Fibroblast of upper back skin (primary cell): ENCODE measurements at places on chromosomes 11 and 22.
A peak's percentile ranks its signal among the peaks of the same experiment; 100 is the strongest.

- no peak for DNase-seq
Observed at GRCh38 chr11:9142732-9143131, 51.3 kb upstream of the SCUBE2 start.

- no peak for DNase-seq
Observed at GRCh38 chr11:8531312-8531711, 62.7 kb downstream of the STK33 start.

- no peak for DNase-seq
Observed at GRCh38 chr11:61609980-61610366, 29.1 kb upstream of the SYT7 start.

DNA sequence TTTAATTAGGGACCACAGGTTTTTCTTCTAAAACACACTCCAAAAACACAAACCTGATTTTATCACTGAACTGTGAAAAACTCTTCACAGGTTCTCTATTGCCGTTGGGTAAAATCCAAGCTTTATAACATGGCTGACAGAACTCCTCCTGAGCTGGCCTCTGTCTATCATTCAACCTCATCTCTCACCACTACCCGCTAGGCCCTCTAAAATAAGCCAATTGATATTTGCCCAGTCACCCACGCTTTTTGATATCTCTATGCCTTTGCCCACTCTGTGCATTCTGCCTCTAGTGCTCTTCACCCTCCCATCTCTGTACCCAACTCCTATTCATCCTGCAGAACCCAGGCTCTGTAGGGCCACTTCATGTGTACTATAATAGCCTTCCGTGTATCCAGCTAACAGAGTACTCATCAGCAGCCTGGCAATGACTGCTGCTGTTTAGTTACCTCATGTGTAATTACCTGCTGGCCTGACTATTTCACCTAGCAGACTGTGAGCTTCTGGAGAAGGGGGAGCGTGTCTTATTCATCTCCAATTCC lies 1.1 kb upstream of the CNGA4 start:
- no peak for DNase-seq

DNA sequence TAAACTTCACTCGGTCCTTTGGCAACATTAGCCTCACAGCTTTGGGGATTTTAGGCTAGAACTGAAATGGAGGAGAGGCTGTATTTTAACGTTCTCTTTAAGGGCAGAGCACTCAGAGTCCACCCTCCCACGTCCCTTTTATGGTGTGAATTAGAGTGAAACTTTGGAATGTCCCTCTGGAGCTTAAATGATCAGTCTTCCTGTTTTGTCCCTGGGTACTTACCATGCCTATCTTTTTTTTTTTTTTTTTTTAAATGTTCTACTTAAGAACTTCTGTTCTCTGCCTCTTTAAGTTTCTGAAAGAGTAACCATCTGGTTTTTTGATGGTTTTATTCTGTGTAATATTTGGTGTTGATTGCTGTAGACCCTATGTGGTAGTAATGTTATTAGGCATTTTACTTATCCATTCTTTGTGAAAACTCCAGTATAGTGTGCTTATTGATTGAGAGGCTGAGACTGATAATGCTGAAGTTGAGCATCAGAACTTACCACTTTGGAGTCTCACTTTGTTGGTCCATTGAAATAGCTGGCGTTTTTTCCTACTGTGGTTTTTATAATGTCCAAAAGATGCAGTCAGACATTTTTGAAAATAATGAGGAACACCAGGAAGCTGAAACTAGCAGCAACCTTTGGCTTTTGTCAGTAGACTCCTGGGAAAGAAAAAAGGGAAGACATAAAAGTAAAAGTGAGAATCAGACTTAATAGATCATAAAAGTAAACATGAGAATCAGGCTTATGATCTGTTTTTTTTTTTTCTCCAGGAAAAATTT lies 11.6 kb downstream of the UVRAG start:
- DNase-seq, result peak; percentile 19

- no peak for DNase-seq
Observed at GRCh38 chr11:8038393-8038792, 42.6 kb upstream of the TUB start.

DNA sequence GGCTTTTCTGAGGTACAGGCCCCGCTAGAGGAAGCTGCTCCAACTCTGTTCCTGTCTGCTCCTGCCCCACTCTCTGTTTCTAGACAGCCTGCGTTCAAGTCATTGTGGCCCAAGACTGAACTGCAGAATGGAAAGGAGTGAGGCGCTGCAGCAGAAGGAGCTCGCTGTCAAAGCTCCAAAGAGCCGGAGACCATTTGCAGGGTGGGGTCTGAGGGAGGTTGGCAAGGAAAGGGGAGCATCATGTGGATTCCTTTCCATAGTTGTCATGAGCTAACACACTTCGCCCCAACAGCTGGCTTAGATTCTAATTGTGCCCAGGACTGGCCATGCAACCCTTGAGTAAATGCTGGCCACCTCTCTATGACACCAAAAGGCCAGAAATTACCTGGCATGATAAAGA lies 18.8 kb downstream of the APOL4 start:
- DNase-seq, result no peak

DNA sequence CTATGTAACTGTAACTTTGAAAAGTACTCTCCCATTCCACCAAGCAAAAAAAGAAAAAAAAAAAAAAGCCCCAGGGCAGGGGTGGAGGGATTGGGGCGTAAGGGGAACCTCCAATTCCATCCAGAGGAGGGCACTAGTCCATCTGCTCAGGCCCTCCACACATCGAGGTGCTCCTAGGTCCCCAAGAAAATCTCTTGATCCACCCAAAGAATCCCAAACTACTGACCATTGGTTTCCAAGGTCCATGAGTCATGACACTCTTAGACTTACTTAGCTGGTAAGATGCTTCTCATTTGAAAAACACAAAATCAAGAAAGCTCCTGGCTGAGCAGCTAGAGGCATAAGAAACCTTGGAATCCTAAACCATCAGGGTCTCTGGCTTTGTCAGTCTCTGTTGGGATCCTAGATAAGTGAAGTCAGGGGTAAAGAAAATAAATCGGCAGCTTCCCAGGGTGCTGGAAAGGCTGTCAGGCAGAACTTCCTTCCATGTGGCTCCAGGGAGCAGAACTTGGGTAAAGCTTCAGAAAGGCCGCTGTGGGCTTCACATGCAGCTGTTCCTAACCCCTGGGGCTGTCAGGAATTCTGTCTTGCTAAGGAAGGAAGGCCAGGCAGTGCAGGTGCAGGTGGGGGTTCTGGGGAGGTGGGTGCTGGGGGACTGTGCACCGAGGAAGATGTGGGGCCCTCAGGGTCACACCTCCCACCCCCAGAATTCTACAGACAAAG lies 49.4 kb upstream of the ADA2 start:
- no peak for DNase-seq

- DNase-seq, result no peak
Observed at GRCh38 chr11:129910360-129910759, 15.0 kb upstream of the NFRKB start.

DNA sequence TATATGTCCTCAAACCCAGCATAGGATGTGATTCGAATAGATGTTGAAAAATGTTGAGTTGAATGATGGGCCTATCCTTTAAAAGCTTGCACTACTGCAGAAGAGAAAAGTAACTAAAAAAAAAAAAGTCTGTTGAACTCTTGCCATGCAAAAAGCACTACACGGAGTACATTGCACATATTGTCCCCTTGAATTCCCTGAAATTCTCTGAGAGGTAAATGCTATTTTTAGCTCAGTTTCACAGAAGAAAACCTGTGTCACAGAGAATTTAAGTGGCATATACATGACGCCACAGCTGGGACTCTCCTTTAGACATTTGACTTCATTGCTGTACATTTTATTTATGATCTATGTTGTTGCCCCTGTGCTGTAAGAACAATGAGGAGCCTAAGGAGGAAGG lies 583.8 kb downstream of the SOX6 start:
- DNase-seq, result no peak

DNA sequence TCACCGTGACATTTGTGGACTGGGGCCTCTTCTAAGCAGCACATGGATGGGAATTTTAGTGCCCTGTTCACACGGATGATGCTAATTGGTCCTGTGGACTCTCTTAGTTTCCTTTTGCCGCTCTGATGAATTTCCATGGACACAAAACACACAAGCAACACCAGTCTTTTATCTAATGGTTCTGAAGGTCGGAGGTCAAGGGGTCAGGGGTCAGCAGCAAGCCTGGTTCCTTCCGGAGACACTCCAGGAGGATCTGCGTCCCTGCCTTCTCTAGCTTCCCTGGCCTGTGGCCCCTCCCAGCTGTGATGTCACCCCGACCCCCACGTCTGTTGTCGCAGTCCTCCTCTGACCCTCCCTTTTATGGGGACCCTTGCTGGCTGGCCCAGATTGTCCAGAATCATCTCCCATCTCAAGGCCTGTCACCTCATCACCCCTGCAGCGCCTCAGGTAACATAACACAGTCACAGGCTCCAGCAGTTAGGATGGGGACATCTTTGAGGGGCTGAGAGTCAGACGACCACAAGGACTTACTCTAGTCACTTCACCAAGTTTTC lies 6.8 kb downstream of the NADSYN1 start:
- no peak for DNase-seq

DNA sequence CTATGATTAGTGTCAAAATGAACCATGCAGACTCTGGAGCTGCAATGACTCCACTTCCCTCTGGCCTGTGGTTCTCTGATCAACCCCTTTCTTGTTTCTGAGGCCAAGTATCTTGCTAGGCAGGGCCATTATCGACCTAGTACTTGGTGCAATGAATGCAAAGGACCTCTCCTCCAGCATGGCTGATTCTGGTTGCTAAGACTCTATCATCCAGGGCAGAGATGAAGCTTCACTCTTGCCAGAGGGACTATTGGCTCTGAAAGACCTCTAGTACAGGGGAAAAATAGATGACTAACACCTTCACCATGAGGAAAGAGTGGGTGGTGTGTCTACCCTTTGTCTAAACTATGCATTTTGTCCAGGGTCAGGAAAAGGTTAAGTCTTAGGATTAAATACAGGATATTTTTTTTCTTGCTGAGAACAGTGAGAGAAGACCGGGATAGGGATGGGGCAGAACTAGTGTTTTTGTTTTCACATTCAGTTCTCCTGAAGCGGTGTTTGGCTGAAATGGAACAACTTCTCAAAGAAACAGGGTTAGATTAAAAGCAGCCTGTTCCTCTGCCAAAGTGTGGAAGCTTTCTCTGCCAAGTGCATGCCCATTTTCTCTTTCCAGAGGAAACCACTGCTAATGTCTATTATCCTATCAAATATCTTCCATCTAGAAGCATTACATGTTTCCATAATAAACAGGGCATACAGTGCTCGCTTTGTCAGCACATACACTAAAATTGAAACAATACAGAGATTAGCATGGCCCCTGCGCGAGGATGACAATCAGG lies 5.0 kb upstream of the MTFP1 start:
- DNase-seq, result peak; percentile 83

DNA sequence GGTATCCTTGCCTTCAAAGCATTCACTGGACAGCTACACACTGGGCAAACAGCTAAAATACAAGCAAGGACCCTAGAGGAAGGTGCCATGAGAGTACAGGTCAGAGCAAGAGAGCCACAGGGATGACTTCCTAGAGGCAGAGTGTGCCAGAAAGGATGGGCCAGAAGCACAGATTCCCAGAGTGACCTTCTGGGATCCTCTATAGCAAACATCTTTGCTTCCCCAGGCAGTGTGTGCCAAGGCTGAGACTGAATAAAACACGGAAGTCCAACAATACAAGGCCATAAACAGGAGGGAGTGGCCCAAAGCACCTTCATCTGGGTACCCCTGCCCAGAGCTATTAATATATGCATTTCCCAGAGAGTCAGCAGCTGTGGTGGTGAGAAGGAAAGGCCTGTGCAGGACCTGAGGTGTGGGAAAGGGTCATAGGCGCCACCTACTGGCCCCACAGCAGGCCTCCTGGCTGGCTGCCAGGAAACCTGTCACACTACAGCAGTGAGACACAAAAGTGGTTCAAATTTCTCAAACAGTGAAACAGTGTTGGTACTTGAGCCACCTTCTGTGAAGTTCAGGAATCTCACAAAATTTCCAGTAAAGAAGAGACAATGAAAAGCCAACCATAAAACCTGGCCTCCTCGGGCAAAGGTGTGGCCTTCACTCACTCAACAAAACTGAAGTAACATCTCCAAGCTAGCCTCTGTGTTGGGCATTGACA lies 20.3 kb downstream of the CLPB start:
- DNase-seq, result peak; percentile 72

DNA sequence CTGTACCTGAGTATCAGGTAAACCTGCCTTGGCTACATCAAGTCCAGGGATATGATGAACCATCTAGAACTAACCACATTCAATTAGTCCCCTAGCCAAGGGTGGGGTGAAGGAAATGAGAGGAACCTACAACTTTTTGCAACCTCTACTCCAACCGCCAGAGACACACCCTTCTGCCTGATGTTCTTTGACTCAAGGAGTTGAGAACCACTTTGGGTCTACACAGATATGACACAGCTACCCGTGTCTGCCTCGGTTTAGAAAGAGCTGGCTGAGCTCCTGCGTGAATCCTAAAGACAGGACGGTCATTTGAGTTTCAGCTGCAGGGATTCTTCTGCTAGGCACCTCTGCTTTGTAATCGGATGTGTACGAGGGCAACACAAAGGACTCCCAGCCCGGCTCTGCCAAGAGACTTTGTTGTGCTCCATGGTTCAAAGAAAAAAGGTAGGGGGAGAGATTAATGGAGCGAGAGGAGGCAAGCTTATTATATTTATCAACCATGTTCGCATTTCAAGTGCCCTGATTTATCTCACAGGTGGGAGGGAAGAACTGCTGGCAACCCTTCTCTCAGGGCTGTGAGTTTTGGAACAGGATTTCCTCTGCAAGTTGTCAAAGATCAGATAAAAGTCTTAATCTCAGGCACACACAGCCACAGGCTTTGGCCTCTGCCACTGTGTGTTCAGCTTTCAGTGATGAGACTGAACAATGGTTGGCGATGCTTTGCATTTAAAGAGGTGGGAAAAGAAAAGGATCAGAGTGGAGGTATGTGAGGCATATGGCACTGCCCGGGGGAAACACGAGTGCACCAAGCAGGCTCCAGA lies 35.1 kb downstream of the FLI1 start:
- DNase-seq, result no peak

- peak; percentile 20 for DNase-seq
Observed at GRCh38 chr11:102469196-102469821, 16.7 kb upstream of the TMEM123 start.

DNA sequence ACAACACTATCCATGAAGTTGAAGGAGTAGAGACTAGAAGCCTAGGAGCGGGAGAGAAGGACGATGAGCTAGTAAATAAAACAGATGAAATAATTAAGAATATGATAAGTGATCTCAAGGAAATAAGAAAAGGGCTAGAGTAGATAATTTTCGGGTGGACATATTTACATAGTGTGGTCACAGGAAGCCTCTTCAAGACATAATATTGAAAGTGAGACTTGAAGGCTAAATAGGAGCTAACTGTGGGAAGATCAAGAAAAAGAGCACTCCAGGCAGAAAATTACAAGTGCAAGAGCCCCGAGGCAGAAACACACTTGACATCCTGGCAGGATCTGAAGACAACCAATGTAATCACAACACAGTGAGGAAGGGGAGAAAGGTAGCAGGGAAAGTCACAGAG lies 11.9 kb upstream of the PPFIBP2 start:
- no peak for DNase-seq

DNA sequence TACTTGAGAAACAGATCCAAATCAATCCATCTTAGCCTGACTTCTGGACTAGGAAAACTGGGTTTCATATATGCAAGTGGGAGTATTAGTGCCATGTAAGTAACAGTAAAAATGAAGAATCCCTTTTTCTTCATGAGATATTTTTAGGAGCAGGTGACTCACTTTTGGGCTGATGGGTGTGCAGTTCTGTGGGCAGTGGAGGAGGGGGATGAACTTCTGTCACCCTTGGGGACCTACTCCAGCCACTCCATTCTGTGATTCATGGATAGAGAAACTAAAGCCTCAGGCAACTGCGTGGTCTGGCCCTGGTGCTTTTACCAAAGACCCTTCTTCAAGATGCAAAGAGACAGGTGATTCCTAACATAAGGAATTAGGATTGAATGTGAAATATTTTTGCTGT lies 208.6 kb upstream of the NARS2 start:
- no peak for DNase-seq

- no peak for DNase-seq
Observed at GRCh38 chr11:69049490-69049867, 747 bp downstream of the TPCN2 start.
